ENCODE measurements at places on chromosomes 7 and 10.

GRCh38 chr7:128099204-128099671, 68.0 kb upstream of the LRRC4 start:
- DNase-seq = no peak

DNA sequence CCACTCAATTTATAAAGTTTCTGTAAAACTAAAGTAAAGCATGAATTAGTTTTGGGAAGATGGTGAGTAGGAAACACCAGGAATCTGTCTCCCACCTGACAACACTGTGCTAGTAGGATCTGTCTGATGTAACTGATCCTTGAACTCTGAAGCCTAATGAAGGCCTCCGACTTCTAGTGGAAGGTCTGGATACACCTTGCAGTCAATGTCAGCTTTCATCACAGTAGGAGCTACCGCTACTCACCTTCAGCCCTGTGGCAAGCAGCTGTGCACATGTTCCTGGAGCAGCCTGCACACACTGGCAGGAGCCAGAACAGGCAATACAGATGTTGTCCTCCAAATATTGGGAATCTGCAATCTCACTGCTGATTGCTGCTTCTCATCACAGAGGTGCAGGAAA, 471.4 kb downstream of the PTPRN2 start:
- no peak for DNase-seq

- DNase-seq = no peak
Observed at GRCh38 chr7:91436655-91437054, 172.4 kb downstream of the FZD1 start.

DNA sequence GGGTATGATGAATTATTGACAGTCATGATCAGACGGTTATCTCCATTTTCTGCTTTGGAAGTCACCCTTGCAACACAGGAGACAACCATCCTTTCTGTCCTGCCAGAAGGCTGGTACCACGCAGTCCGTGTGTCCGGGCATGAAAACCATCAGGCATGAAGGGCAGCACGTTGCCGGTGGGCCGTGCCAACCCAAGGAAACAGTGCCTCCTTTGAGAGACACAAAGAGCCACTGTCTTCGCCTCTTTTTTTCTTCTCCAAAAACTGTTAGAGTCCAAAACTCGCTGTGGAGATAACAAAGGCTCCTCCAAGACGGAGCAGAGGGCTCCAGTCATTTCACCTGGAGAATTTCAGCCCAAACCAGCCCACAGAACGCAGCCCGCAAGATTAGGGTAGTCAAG, 60.4 kb upstream of the ARHGAP21 start:
- no peak for DNase-seq

- no peak for DNase-seq
Observed at GRCh38 chr10:97532935-97533671, 34.4 kb downstream of the UBTD1 start.

- DNase-seq = no peak
Observed at GRCh38 chr10:116990276-116990800, 14.6 kb downstream of the SHTN1 start.

DNA sequence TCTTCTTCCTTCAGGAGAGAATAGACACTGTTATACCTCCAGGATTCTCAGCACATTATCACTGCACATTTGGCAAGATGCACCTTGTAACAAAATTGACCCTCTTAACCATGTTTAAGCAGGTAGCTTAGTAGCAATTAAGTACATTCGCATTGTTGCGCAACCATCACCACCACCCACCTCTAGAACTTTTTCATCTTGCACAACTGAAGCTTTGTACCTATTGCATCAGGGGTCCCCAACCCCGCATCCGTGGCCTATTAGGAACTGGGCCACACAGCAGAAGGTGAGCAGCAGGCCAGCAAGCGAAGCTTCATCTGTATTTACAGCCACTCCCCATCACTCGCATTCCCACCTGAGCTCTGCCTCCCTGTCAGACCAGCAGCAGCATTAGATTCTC, 29.9 kb upstream of the SMURF1 start:
- no peak for DNase-seq
